SW480 (cell line): ENCODE measurements at places on chromosomes 1 and 21.

DNA sequence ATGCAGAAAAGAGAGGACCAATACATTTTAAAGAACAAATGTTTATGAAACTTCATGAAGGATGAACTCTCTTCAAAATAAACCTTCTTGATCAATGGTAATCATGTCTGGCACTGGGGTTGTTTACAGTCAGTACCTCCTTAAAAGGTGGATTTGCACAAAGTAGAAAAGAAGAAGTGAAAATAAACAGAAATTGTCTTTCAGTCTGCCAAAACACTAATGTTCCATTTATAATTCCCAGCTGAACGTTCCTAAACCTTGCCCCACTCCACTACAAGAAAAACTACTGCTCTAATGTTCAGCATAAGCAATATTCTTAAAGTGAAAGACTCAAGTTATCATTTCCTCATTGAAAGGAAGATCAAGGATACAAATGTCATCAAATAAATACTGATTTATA is 86.2 kb downstream of the EIF4G3 start:
- DNase-seq = no peak

- DNase-seq = no peak
Observed at GRCh38 chr1:5998906-5999301, 6.7 kb upstream of the NPHP4 start.

DNA sequence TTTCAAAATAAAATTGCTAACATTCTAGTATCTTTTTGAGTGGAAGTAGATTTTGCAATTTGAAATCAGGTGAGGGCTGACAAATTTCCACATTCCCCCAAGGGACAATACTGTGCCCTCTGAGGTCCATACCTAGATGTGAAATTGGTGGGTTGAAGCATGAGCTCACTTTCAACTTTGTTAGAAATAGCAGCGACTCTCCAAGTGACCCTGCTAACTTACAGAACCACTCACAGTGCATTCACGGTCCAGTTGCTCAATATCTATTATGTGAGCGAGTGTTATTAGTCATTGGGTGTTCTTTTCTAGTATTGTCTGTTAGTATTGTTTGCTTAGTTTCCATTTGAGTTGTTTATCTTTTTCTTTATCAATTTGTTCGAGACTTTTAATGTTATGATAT is 53.6 kb upstream of the ASB17 start:
- no peak for DNase-seq

DNA sequence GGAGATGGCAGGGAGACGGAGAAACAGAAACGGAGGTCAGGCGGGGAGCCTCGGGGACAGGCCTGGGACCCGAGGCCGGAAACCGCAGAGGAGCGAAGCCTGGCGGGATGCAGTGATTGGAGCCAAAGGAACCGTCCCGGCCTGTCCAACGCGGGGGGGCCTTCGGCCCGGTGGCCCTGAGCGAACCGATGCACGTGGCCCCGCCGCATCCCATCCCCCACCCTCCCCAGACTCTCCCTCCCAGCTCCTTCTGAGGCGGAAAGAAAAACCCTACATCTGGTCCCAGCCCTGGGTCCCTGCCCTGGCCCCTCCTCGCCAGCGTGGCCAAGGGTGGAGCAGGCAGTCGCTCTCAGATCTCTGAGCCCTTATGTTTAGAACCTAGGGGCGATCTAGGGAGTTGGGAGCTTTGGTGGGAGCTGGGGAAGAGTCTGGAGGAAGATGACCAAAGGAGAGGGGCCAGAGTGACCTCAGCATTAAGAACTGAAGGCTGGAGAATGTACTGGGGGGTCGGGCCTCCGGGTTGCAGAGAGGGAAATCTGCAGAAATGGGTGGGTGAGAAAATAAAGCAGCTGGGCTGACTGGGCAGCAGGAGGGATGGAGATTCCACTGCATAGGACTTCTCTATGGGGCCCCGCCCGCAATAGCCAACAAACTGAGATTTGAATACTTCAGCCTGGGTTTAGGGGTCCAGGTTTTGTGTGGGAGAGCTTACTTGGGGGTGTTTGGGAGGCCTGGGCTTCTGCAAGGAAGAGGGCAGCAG is 1.5 kb upstream of the CRABP2 start:
- DNase-seq = no peak
